ENCODE measurements at places on chromosomes 1 and 21.

DNA sequence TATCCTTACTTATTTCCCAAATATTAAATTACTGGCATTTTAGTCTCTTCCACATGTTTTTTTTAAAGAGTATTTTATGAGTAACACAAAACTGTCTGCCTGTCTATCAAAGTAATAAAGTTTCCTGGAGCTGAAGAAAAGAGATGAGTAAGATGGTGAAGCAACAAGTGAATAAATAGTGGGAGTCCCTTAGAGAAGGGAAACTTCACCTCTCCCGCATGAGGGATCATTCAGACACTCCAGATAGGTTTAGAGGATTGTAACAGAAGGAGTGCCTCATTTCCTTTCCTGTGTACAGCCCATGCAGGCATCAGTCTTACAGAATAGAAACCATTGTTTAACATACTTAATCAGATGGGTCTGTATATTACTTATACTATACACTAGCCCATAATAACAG is 205.7 kb downstream of the USP25 start:
- DNase-seq: no peak

DNA sequence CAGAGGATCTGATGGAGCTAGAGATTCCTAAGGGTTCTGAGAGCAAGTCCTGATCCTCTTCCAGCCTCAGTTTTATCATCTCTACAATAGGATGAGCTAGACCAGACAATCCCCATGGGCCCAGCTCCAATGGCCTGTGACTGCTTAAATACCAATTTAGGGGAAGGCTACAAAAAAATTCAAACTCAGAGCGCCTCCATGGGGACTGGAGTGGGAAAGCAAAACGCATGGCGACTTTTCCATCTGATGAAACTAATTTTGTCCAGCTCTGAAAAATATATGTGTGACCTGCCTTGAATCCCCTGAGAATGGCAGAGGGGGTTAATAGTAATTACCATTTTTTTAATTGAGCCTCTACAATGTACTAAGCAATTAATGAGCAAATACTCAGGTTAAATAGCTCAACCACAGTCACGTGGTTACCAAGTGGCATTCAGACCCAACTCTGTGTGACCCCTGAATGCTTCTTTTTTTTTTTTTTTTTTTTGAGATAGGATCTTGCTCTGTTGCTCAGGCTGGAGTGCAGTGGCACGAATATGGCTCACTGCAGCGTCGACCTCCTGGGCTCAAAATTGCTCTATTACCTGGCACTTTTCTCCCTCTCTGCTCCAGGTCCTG is 8.4 kb downstream of the EXTL1 start:
- DNase-seq: no peak

DNA sequence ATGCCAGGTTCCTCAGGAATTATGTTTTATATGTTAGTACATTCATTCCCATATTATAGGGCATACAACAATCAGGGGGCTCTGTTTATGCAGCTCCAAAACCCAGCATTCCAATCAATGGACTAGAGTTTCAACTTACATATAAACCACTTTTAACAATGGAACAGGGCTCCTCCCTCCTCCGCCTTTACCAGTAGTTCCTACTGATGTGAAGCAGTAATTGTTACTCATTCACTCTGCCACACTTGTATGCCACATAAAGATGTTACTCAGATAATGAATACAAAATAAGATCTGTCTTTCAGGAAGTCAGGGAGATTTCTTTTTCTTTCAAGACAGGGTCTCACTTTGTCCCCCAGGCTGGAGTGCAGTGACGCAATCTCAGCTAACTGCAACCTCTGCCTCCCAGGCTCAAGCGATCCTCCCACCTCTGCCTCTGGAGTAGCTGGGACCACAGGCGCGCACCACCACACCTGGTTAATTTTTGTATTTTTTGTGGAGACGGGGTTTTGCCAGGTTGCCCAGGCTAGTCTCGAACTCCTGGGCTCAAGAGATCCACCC is 17.1 kb downstream of the ZNF281 start:
- DNase-seq: no peak

GRCh38 chr1:3078871-3079270 is 9.9 kb downstream of the PRDM16 start:
- no peak for DNase-seq
